Esophagus squamous epithelium (tissue), 5 donors: ENCODE measurements at places on chromosomes 3 and 15.

DNA sequence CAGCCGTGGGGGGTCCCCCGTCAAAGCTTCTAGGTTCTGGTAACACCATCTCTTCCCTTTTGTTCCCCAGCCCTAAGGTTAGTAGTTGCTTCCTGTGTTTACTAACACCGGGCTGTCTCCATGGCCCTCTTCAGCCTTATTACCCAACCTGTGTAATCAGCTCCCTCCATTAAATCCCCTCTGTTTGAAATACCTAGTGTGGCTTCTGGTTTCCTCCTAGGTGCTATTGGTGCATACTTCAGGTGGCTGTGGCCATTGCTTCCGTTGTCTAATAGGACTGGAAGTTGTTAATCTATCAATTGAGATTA, 35.3 kb downstream of the MOBP start:
- no peaks in the 10 kb centered on the region for H3K36me3 ChIP-seq
- H3K27me3 ChIP-seq: peaks cover 53% of the 10 kb centered on the region
- DNase-seq: no peak

DNA sequence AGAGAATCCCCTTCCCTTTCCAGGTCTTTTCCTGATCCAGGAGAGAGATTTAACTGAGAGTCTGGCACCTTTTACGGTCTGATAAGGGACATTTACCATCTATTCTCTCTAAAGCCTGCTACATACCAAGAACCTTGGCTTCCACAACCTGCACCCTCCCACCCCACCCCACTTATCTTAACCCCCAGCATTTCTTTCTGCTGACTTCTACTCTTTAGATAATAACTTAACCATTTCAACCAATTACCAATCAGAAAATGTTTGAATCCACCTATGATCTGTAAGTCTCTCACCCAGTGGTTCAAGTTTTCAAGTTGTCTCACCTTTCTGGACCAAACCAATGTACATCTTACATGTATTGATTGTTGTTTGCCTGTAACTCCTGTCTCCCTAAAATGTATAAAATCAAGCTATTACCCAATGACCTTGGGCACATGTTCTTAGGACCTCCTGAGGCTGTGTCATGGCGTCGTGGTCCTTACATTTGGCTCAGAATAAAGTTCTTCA, 74.0 kb downstream of the MCF2L2 start:
- DNase-seq: no peak
- no peaks in the 10 kb centered on the region for H3K4me1 ChIP-seq
- H3K36me3 ChIP-seq: no peaks in the 10 kb centered on the region
- no peaks in the 10 kb centered on the region for H3K27me3 ChIP-seq
- H3K27ac ChIP-seq: no peak overlapping the region

GRCh38 chr3:73484656-73485248, 140.0 kb downstream of the PDZRN3 start:
- no peak for DNase-seq
- H3K27ac ChIP-seq: no peak overlapping the region
- H3K4me1 ChIP-seq: peaks cover 5% of the 10 kb centered on the region
- no peaks in the 10 kb centered on the region for H3K36me3 ChIP-seq

DNA sequence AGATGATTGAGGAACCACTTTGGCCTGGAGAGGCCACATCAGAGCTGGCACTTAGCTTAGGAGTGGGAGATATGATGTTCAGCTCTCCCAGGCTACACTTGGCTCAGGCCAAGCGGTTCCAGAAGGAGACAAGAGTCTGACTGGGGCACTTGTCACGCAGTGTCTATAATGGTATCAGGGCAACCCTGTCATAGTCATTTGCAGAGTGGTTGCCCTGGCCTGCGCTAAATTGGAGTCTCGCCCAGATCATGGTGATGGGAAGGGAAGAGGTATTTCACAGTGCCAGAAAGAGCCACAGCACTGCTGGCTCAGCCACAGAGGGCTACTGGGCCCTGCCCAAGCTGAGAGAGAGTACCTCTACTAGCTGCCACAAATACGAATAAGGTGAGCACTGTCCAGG, 186.9 kb upstream of the CRBN start:
- H3K27ac ChIP-seq: no peak overlapping the region
- H3K27me3 ChIP-seq: no peaks in the 10 kb centered on the region
- H3K4me1 ChIP-seq: no peaks in the 10 kb centered on the region
- H3K4me3 ChIP-seq: no peak overlapping the region

DNA sequence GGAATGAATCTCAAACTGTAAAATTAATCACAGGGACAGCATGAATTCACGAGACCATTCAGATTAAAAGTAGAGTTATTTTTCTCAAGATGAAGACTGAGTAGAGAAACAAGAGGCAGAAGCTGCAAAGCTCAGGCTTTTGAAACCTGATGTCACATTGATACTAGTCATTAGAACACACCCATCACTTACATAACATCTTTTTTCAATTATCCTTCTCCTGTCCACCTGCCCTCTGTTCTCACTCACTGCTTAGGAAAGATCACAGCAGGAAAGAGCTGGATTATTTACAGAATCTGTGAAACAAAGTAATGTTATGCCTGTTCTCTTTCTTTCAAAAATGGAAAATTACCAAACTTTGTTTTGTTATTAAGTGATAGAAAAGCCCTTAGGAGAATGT, 72.0 kb upstream of the CDAN1 start:
- no peak overlapping the region for H3K4me3 ChIP-seq
- no peaks in the 10 kb centered on the region for H3K36me3 ChIP-seq
- H3K27ac ChIP-seq: no peak overlapping the region
- no peaks in the 10 kb centered on the region for H3K4me1 ChIP-seq
- DNase-seq: no peak

- peaks cover 40% of the 10 kb centered on the region for H3K36me3 ChIP-seq
- peak within 1 kb of the TSS; percentile 99 for H3K27ac ChIP-seq
- H3K4me3 ChIP-seq: peak within 1 kb of the TSS; percentile 82
- DNase-seq: no peak
- peaks cover 21% of the 10 kb centered on the region for H3K4me1 ChIP-seq
These were observed at the start of the genes CLCN2 and POLR2H for GRCh38 chr3:184361532-184361931. Gene CLCN2 (minus strand): TSS chr3:184361605. CDS start chr3:184361479, 126 bp downstream. Gene POLR2H (plus strand): TSS chr3:184361710. CDS start chr3:184363493, 1,783 bp downstream.

GRCh38 chr15:64521726-64522164, 61.4 kb downstream of the ZNF609 start:
- peaks cover 17% of the 10 kb centered on the region for H3K4me1 ChIP-seq
- no peaks in the 10 kb centered on the region for H3K27me3 ChIP-seq
- no peaks in the 10 kb centered on the region for H3K36me3 ChIP-seq
- no peak overlapping the region for H3K27ac ChIP-seq

DNA sequence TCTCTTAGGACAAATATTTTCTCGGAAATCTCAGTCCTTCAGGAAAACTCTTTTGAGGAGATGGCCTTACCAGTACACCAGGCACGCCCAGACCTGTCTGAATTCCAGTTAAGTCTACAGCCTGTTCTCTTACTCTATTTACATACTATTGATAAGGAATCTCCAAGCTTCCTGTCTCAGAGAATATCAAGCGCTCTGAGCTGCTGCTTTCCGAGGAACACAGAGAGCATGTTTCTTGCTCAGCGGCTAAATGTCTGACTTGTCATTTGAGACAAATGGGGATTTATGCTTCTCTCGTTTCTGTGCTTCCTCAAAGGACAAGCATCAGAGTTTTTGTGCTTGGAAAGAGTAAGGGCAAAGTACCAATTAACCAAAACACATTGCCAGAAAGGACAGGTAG, 112.4 kb upstream of the CCDC54 start:
- H3K27me3 ChIP-seq: no peaks in the 10 kb centered on the region
- H3K27ac ChIP-seq: no peak overlapping the region
- H3K4me1 ChIP-seq: peaks cover 4% of the 10 kb centered on the region
- H3K4me3 ChIP-seq: no peak overlapping the region
- no peak for DNase-seq

DNA sequence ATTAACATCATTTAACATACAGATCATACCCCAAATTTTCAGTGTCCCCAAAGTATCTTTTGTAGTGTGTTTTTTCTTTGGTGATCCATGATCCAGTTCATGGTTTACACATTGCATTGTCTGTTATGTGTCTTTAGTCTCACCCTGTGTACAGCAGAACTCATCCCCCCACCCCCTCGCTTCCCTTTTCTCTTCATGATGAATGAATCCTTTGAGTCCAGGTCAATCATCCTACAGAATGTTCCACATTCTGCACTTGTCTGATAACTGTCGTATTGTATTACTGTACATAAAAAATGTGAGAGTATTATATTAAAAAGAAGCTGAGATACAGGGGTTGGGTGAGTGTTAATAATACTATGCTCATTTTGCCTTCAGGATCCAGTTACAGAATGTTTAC, 14.6 kb upstream of the NIT2 start:
- no peaks in the 10 kb centered on the region for H3K4me1 ChIP-seq
- no peaks in the 10 kb centered on the region for H3K27me3 ChIP-seq
- no peak for DNase-seq

DNA sequence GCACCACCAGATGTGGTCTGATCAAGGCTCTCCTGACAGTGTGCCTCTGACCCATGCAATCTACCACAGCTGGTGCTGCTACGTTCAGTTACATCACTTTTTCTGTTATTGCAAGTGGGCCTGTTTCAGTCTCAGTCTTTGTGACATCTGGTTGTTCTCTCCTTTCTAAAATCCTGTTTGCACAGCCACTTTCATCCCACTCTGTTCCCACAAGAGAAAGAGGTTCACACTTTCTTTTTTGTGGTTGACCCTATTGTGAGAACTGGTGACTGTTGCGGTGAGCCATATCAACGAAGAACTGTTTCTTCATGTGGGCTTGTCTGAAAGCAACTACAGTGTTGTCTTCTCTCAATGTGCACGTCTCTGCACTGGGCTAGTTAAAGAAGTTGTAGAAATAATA, 342.8 kb upstream of the ARPP21 start:
- H3K27me3 ChIP-seq: no peaks in the 10 kb centered on the region
- no peaks in the 10 kb centered on the region for H3K4me1 ChIP-seq
- no peak overlapping the region for H3K4me3 ChIP-seq
- no peak for DNase-seq
- H3K36me3 ChIP-seq: no peaks in the 10 kb centered on the region

DNA sequence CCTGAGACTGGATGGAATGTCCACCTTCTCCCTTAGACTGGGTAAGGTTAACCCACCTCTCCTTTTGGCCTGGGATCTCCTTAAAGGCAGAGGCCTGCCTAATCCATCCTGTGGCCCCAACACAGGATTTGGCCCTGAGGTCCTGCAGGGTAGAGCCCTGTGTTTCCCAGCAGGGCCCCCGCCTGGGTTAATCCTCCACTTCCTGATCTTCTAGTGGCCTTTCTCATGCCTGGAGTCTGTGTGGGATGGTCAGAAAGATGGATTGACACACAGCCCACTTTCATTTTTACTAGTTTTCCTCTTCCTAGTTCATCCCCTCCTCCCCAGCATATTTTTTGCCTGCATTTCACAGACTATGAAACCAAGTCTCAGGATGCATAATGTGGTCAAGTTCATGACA, 48.9 kb upstream of the SLC6A6 start:
- no peaks in the 10 kb centered on the region for H3K36me3 ChIP-seq
- H3K4me3 ChIP-seq: no peak overlapping the region
- H3K4me1 ChIP-seq: peaks cover 5% of the 10 kb centered on the region
- peaks cover 80% of the 10 kb centered on the region for H3K27me3 ChIP-seq

DNA sequence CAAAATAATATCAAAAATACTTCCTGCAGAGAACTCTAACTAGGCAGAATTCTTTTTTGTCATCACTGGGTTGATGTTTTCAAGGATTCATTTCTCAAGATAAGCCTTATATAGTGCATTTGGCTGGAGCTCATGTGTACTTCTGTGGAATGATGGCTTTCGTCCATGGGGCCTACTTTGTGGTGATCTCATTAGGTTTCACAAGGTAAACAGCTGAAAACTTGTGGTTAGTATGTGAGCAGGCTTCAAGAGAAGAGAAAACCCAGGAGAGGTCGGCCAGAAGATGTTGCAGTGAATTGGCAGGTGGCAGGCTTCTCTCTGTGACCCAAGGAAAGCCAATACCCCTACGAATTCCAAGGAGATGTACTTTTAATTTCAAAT, 121.4 kb upstream of the PHLDB2 start:
- peaks cover 62% of the 10 kb centered on the region for H3K4me1 ChIP-seq
- H3K27ac ChIP-seq: peak overlapping the region; percentile 76
- no peak for DNase-seq
- H3K4me3 ChIP-seq: no peak overlapping the region

DNA sequence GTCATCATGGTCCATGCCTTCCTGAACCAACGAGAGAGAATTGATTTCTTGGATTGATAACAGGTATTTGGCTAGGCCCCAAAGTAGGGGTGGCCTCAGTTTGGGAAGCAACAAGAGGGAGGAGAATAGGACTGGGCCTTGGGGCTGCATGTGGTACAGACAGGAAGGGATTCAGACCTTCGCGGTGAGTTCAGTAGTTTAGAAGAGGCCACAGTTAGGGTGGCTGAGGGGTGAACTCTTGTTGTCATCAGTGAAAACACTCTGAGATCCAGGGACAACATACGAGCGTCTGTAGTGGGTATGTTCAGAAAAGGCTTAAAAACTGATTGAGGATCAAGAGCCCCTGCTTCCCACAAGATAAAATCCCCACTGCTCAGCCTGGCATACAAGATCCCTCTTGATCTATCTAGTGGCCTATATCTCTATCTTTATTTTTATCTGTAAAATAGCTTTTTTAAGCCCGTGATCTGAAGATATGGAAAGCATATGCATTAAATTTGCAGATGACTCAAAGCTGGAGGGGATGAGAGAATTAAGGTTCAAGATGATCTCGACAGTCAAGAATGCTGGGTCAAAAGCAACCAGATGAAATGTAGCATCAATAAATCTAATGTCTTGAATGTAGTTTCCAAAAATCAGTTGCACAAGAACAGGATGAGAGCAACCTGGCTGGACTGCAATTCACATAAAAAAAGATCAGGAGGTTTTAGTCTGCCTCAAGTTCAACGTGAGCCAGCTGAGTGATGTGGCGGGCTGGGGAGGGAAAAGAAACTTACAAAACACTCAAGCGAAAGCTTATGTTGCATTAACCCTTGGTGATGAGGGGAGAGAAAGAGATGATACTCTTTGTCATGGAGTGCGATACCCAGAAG, 221.1 kb upstream of the TLE3 start:
- no peaks in the 10 kb centered on the region for H3K27me3 ChIP-seq
- H3K27ac ChIP-seq: no peak overlapping the region
- no peak overlapping the region for H3K4me3 ChIP-seq
- no peaks in the 10 kb centered on the region for H3K36me3 ChIP-seq
- peaks cover 8% of the 10 kb centered on the region for H3K4me1 ChIP-seq

DNA sequence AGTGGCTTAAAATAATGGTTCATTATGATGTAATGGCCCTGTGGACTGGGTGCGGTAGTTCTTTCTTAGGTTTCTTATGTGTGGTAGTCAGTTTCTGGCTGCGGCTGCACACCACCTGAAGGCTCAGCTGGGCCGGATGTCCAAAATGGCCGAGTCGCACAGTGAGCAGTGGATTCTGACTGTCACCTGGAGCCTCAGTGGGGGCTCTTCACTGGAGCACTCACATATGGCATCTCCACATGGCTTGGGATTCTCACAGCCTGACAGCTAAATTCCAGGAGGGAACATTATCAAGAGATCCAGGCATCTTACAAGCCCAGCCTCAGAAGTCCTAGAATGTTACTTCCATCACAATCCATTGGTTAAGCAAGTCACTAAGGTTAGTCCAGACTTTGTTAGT, 26.8 kb upstream of the ALDH1L1 start:
- H3K36me3 ChIP-seq: no peaks in the 10 kb centered on the region
- H3K4me1 ChIP-seq: peaks cover 5% of the 10 kb centered on the region
- no peak overlapping the region for H3K4me3 ChIP-seq
- no peak overlapping the region for H3K27ac ChIP-seq

DNA sequence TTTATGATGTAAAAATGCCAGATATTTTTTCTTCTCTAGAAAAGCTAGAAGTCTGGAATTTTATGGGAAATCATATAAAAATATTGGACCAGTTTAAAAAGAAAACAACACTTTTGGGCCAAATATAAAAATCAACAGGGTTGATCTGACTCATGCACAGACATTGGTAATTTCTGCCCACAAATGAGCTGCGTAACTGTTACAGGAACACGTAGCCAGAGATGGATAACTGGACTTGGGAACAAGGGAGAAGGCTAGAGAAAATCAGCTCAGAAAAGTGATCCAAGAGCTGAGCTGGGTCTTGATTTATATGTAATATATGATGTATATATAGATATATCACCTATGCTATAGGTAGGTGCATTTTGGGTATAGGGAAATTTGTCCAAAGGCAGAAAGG, 36.8 kb upstream of the NAALADL2 start:
- H3K4me1 ChIP-seq: no peaks in the 10 kb centered on the region
- no peak for DNase-seq
- no peaks in the 10 kb centered on the region for H3K27me3 ChIP-seq
- H3K36me3 ChIP-seq: no peaks in the 10 kb centered on the region
